ENCODE measurements at places on chromosomes 5 and 9. TPM values are rescaled to one million over a fixed set of nuclear protein-coding genes. Genes with fewer than 3 reads are reported as not detected.

DNA sequence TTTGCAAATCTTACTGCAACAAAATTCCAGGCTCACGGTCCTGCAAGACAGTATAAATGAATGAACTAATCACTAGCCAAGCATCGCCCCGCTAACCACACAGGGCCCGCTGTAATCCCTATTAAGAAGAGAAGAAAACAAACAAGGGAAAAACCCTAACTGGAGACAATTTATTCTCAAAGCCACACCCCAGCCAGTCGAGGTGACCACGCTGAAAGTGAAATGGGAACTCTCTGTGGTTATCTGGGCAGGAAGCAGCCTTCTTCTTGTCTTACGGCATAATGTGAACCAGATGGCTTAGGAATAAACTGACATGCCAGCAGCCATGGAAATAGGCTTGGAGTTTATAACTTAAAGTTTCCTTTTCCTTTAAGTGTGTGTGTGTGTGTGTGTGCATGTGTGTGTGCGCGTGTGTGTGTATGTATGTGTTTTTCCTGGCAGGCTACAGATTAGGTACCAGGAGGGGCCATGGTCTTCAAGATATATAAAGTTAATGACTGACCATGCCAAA, 120.2 kb downstream of the SEMA6A start:
- DNase-seq: no peak

GRCh38 chr9:92770360-92770995, 5.8 kb upstream of the BICD2 start:
- DNase-seq: no peak

- no peak for DNase-seq
These were observed 175.5 kb upstream of the SV2C start for GRCh38 chr5:75907651-75908050.

DNA sequence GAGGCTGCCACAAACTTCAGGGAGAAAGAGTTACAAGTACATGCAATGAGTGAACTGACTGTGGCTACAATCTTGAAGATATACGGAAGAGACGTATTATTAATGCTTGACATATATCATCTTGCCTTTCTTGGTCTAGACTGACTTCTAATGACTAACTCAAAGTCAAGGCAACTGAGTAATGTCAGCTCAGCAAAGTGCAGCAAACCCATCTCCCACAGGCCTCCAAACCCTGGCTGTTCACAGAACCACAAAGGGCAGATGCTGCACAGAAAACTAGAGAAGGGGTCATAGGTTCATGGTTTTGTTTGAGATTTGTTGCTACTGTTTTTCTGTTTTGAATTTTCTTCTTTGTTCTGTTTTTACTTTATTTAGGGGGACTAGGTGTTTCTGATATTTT, 21.0 kb downstream of the IL7R start:
- no peak for DNase-seq

DNA sequence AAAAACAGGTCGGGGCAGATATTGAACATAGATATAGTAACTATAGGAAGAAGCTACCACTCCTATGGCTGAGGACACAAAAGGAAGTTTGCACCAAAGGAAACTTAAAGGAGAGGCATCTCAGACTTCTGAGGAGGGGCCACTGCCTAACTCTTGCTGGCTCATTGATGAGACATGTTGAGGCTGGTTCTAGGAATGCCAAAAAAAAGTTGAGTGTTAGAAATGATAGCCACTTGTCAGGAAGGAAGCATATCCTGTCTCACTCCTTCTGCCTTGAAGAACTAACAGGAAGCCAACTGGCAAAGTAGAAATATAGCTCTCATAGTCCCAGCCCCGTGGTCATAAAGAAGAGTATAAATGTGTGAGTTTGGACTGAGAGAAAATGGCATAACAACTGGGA, 23.3 kb upstream of the STOM start:
- DNase-seq: no peak

GRCh38 chr9:86902991-86903733, 44.1 kb downstream of the GAS1 start:
- DNase-seq: no peak

DNA sequence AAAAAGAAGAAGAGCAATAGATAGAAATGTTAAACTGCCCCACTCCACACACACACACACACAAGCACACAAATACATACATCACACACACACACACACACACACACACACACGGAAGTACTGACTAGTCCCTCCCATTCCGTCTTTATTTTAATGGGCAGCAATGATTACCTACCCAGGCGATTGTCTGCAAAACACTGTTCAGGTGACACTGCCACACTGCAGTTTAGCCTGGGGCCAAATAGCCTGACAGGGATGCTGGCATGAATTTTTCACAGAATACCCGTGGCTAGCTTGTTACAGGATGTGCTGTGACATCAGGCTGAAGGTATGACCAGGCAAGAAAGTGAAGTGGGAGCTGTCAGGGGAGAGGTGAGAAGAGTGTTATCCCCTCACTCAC, 86.9 kb downstream of the FRMD3 start:
- no peak for DNase-seq

DNA sequence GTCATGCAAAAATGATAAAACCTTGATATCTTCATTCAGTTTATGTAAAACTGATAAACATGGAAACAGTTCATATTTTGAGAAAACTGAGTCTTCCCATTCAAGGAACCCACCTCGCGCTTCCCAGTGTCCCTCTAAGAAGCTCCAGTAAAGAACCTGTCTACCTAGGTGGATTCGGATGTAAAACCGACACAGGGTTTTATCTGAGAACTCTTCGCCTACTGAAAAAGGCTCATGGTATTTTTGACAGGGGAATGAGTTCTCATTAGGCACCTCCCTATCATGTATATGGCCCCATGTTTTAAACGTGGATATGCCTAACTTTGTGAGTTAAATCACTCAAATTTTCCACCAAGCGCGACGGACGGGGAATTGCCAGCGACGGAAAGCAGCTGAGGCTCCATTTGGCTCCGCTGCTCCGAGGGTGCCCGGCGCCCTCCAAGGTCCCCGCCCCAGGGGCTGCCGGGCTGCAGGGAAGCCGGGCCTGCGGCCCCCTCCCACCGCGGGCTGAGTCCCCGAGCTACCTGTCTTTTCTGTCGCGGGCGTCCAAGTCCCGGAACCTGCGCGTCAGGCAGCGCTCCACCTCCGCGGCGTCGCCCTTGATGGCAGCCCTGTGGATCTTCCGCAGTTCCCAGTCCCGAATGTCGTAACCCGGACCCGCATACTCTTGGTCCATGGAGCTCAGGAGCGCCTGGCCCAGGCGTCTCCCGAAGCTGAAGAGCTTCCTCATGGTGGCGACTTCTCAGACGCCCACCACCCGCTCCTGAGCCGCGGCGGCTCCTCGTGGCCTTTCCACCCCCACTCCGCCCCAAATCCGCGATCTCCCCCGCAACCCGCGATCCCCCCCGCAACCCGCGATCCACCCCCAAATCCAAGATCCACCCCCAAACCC, 594 bp downstream of the ANKRD18A start:
- peak; percentile 2 for DNase-seq

DNA sequence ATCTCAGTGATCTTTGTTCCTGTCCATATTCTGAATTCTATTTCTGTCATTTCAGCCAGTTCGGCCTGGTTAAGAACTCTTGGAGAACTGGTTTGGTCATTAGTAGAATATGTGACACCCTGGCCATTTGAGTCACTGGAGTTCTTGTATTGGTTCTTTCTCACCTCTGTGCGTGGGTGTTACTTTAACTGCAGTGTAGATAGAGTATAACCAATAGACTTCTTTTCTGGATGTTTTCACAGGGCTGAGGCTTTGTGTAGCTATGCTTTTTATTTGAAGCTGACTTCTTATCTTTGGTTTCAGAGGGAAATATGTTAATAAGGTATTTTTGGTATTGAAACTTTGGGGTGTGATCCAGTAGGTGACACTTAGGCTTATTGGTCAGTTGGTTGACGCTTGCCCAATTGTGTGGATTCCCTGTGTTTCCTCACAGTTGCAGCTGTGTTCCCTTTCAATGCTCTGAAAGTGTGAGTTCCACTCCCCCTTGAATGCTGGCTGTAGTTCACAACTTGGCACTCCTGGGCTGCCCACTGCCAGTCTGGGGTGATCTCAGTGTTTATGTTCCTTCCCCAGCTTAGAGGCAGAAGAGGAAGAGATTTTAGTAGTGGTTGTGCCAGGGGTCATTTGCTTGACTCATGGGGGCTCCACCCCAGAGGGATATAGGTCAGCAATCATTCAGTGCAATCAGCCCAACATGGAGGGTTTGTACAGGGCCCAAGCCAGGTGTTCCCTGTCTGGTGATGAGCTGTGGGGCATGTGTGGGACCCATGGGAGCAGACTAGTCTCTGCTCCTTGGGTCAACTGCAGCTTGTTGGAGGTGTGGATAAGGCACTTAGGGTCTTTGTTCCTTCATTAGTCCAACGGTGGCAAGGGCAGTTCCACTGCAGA, 34.9 kb upstream of the TEK start:
- DNase-seq: no peak

GRCh38 chr9:127788337-127789011, 2.6 kb downstream of the CDK9 start:
- DNase-seq: no peak

DNA sequence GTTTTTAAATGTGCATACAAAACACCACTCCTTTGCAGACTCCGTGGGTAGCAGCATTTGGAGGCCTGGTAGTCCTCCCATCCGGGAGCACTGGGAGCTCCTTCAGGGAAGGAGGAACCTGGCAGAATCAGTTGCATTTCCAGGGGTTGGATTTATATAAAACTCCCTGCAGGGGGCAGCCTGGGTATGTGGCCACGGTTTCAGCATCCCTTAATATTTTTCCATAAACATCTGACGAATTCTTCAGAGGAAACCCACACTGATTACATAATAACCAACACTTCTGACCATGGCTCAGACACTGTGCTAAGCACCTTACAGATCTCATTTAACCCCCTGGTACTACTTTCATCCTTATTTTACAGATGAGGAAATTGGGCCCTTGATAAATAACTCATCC, 6.1 kb upstream of the AFAP1L1 start:
- no peak for DNase-seq

GRCh38 chr9:134146774-134147493, 11.1 kb downstream of the WDR5 start:
- no peak for DNase-seq

DNA sequence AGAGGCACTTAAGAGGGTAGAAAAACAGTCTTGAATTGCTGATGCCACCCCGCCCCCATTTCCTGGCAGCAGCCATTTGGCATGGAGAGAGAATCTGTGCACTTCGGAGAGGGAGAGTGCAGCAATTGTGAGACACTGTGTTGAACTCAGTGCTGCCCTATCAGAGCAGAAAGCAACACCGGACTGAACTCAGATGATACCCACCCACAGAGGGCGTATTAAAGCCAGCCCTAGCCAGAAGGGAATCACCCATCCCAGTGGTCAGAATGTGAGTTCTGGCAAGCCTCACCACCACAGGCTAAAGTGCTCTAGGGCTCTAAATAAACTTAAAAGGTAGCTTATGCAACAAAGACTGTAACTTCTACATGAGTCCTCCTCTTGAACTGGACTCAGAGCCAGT, 88.4 kb upstream of the RGS7BP start:
- peak; percentile 12 for DNase-seq

GRCh38 chr9:136994888-136995230, 1.5 kb downstream of the CLIC3 start:
- no peak for DNase-seq

The SLC34A3 gene
- polyA plus RNA-seq: 1.9 TPM

The IL13 gene
- 0.21 TPM for polyA plus RNA-seq

The NPR3 gene
- 36.4 TPM for polyA plus RNA-seq

The WWC1 gene
- polyA plus RNA-seq: 69.6 TPM

The GPBP1 gene
- 117 TPM for polyA plus RNA-seq

The SPINK4 gene
- polyA plus RNA-seq: not detected

The PCDHGA2 gene
- 6.5 TPM for polyA plus RNA-seq

The ZFP37 gene
- polyA plus RNA-seq: 13.5 TPM

The NTRK2 gene
- polyA plus RNA-seq: 1.6 TPM
